AG10803 (cell line): ENCODE measurements at places on chromosomes 7 and 10.
A peak's percentile ranks its signal among the peaks of the same experiment; 100 is the strongest.

DNA sequence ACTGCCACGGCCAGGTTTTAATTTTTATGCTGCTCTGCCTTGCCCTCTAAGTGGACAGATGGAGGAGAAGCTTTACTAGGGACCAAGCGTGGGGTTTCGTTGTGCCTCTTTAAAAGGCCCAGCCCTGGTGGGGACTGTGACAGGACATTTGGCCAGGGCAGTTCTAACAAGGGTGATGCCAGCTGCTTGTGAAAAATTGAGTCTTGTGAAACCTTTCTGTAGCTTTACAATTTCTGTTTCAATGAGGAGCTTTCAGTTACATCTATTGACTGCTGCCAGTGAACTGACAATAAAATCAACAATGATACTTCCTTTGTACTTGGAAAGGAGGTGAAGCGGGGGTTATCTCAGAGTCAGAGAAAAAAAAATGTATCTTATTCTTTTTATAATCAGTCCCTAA, 233.1 kb upstream of the CSTF2T start:
- no peak for DNase-seq

DNA sequence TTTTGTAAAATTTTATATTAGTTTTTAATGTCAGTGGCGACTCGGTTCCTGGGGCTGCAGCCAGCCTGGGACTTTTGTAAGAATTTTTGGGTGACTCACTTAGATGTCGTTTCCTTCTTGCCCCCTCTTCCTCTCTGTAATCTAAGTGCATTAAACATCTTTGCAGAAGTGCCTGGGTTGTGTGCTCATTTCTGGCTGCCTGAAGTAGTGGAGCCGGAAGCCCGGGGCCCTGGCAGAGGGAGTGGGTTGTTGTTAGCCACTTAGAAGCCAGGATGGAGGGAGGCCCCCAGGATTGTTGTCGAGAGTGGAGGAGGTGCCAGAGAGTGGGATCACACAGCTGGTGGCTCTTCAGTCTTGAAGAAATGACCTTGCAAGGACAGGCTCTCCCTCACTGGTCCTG, 11.0 kb upstream of the TRIM8 start:
- peak; percentile 72 for DNase-seq

GRCh38 chr7:96526496-96526895, 183.2 kb downstream of the SEM1 start:
- DNase-seq, result no peak

GRCh38 chr10:75127471-75127870, 16.0 kb downstream of the SAMD8 start:
- no peak for DNase-seq

GRCh38 chr7:91847876-91848588, 32.5 kb downstream of the MTERF1 start:
- no peak for DNase-seq

DNA sequence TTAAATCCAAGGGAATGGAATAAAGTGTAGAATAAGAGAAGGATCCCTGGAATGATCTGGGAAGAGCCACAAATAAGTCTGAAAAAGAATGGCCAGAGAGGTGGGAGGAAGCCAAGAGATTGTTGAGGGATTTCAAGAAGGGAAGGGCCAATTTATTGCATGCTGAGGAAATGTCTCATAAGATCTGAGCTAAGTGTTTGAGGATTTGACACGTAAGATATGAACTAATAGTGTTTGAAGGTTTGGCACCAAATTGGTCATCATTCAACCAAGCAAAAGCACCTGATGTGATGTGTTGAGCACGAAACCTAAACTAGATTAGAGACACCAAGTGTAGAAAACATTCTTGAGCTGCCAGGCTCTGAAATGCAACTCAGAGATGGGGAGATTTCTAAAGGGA, 97.9 kb downstream of the TSPAN12 start:
- no peak for DNase-seq

DNA sequence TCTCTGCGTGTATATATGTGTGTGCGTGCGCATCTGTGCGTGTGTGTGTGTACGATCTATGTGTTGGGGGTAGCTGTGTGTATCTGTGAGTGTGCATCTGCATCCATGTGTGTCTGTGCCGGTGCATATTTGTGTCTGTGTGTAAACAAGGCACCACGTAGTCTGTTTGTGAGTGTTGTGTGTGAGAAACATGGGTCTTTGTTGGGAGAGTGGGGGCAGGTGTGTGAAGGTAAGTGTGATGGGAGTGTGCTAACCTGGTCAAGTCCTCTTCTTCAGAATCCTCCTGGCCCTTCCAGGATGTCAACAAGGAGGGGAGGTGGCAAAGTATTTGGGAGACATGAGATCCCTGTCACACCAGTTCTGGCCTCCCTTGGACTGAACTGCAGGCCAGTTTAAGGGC, 87.2 kb downstream of the HIF1AN start:
- DNase-seq, result no peak

GRCh38 chr7:129714514-129715063, 103.1 kb downstream of the NRF1 start:
- DNase-seq, result no peak
